ENCODE measurements at places on chromosomes 6 and 20.
A peak's percentile ranks its signal among the peaks of the same experiment; 100 is the strongest.

GRCh38 chr20:59005523-59006166 is 1.4 kb downstream of the CTSZ start:
- no peak for DNase-seq

GRCh38 chr6:6085928-6086668 is 79.4 kb upstream of the NRN1 start:
- DNase-seq, result no peak

DNA sequence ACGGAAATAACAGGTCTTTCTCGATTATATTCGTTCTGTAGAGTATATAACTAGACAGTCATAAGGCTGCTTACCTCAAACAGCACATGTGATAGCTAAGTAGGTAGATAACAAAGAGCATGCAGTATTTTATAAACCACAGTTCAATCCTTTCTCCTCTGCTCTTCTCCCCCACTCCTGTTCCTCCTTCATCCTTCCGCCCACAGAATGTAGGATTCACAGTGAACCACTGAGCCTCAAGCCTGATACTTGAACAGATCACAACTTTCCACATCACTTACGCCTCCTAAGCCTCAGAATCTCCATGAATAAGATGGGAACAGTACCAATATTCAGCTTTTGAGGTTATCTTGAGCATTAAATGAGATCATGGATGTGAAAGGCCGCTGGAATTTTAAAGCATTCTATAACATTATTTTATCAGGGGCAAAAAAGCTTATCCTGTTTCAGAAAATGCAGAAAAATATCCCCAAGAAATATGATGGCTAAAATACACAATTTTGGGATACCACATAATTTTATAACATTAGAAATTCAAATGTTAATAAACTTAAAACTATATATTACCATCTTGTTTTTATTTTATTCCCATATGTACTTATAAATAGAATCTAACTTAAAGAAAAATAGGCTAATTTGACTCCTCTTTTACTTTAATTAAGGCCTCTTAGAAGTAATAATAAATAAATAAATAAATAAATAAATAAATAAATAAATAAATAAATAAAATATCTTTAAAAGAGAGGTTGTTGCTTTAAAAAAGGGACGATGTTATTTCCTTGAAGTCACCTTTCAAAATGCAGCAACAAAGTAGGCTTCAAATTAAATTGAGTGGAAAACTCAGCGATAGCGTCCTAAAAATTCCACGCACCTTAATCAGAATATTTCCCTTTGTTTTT is 33.4 kb downstream of the MTFR2 start:
- DNase-seq, result no peak

DNA sequence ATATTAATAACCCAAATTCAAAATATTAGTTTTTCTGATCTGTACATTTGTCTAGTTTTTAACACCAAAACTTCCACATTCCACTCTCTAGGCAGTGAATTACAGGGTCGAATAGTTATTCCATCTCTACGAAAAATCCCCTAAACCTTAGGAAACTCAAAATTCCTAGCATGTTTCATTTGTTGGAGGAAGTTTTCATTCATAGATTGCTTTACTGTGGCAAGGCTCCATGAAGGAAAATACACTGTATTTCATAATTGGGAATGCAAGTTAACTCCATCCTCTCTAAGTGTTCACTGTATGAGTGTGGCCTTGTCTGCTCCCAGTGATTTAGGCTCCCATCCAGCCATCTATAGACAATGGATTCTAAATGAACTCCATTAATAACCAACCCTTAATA is 296.1 kb downstream of the TENT5A start:
- no peak for DNase-seq

GRCh38 chr6:152975204-152975915 is 7.5 kb downstream of the FBXO5 start:
- DNase-seq, result no peak

DNA sequence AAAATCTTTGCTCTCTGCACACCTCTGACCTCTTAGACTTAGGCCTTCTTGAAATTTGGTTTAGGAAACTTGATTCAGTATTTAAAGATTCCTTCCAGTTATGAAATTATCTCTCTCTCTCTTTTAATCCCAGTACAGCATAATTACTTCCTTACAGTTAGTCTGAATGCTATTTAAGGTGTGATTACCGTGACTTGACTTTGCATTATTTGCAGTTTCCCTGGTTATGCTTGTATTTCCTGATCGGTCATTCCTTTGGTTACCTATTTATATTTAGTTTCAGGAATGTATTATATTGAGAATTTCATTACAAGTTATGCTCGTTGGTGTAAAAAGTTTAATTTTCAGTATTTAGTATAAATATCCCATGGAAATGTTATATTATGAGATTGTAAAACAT is 16.3 kb downstream of the TMEM170B start:
- DNase-seq, result no peak

- peak; percentile 18 for DNase-seq
Observed at GRCh38 chr6:33812669-33813068, 8.9 kb upstream of the MLN start.

DNA sequence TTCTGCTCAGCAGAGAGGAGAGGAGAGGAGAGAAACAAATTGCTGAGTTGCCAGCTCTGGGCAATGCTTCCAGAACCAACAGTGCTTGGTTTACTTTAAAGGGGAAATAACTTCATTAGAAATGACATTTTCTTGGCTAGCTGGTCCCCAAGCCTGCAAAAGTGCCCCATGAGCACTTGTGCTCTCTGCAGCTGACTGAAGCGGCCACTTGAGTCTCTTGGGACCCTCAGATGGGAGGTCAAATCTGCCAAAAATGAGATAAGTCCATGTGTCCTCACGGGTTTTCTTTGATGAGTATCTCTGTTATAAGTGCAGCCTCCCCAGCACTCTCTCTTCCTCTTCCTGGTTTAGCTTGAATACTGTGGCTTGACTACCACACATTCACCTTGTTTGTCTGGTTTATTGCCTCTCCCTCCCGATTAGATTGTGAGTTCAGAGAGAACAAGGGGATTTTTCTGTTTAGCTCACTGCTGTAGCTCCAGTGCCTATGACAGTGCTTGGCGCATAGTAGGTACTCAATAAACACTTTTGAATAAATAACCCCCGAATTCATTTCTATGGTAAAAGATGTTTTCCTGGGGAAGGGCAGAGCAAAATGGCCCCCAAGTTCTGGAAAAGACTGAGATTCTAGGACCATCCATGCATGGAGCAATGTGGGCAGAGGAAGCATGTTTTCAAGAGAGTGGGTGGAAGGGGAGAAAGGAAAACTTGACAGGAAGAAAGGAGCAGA is 7.0 kb upstream of the RIN2 start:
- DNase-seq, result no peak

- DNase-seq, result no peak
Observed at GRCh38 chr6:137210903-137211302, 8.3 kb downstream of the IFNGR1 start.

- no peak for DNase-seq
Observed at GRCh38 chr6:76840041-76840745, 623.1 kb downstream of the HTR1B start.

GRCh38 chr6:169428532-169428931 is 174.9 kb upstream of the THBS2 start:
- no peak for DNase-seq

- no peak for DNase-seq
Observed at GRCh38 chr20:2335096-2335870, 39.5 kb downstream of the TGM3 start.

DNA sequence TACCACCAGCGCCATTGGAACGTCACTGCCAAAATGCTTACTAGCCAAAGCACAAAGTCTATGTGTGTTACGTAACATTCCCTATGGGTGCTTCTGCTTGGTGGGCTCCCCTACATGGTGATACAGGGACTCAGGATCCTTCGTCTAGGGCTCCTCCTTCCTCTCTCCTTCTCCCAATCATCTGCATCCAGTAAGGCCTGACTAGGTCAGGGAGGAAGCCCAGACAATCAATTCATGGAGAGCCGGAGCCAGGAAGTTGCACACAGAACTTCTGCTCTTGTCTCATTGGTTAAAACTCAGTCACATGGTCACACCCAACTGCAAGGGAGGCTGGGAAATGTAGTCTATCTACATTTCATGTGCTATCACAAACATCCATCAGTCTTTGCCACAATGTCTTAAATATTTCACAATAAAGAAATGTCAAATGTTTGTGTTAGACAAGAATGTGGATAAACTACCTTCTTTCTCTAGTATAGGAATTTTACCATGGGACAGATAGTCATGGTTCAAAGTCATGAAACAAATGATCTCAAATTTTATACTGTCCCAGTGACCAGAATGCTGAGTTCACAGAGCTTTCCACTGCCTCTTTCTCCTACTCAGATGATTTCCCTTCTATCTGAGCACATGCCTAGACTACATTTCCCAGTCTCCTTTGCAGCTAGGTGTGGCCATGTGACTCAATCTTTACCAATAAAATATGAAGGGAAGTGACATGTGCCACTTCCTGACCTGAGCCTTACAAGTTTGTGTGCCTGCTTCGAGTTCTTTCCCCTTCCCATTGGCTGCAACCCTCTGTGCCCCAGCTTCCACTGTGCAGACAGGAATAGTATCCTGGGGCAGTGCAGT is 9.3 kb upstream of the KCNK15 start:
- DNase-seq, result no peak

DNA sequence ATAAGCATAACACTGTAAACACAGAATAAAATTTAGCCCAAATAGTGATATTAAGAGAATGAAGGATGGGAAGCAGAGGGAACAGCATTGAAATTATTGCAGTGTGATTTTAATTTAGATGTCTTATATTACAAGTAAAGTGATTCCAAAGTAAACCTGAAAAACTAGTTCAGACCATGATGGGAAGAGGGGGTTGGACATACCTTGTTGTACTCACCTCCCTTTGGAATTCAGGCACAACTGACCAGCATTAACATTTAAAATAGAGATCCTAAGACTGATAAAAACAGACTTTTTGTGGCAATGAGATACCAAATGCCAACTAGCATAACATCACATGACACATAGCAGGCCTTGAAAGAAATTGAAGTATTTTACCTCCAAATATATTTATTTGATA is 262.6 kb upstream of the PRND start:
- no peak for DNase-seq

- DNase-seq, result no peak
Observed at GRCh38 chr6:143164565-143165105, 103.9 kb downstream of the AIG1 start.

GRCh38 chr20:8454137-8454712 is 322.2 kb downstream of the PLCB1 start:
- DNase-seq, result no peak

- no peak for DNase-seq
Observed at GRCh38 chr20:18039063-18039462, 18.7 kb downstream of the OVOL2 start.

GRCh38 chr6:11202513-11203305 is 29.8 kb downstream of the NEDD9 start:
- DNase-seq, result no peak

- DNase-seq, result no peak
Observed at GRCh38 chr6:5617179-5617578, 355.9 kb downstream of the FARS2 start.

DNA sequence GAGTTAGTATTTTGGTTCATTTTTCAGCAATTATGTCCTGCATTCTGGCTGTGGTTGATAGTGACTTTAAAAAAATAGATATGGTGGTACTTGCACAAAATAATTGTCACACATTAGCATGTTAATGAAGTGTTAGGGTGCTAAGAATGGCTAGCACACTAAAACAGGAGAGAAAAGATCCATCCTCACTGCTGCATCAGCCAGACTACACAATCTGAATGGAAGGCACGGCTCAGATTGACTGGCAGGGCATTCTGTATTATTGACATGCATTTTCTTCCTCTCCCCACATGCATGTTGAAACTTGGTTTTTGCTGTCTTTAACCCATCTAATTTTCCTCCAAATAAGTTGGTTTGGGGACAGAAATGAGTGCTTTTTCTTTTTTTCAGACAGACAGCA is 306.3 kb downstream of the PRL start:
- no peak for DNase-seq

DNA sequence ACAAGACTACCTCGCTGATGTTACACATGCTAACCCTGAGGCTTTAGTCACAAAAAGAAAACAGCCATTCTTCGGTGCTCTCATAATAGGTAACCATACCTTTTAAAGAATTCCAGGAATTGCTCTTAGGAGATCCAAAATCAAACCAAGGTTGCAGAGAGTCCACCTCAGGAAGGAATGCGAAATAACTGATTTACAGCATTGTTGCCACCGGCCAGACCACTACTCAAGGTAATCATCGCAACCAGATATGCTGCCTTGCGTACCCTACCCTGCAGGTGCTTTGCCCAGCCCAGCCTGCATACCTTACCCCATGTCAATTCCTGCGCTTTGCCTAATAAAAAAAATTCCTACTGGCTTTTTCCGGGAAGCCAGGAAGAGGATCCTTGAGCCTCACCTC is 27.0 kb downstream of the NUP153 start:
- no peak for DNase-seq

- DNase-seq, result peak; percentile 4
Observed at GRCh38 chr6:9412951-9413559, 977.7 kb upstream of the SLC35B3 start.
